Hematopoietic multipotent progenitor cell treated with erythropoietin and hydrocortisone succinate and interleukin-3 and kit ligand, for 15 days (in vitro differentiated cells): ENCODE measurements at places on chromosomes 12 and 14.
A peak's percentile ranks its signal among the peaks of the same experiment; 100 is the strongest.

- DNase-seq: no peak
Observed at GRCh38 chr12:57764662-57765002, 2.2 kb downstream of the CYP27B1 start.

GRCh38 chr14:96252323-96252998 lies 3.5 kb upstream of the BDKRB1 start:
- no peak for DNase-seq

DNA sequence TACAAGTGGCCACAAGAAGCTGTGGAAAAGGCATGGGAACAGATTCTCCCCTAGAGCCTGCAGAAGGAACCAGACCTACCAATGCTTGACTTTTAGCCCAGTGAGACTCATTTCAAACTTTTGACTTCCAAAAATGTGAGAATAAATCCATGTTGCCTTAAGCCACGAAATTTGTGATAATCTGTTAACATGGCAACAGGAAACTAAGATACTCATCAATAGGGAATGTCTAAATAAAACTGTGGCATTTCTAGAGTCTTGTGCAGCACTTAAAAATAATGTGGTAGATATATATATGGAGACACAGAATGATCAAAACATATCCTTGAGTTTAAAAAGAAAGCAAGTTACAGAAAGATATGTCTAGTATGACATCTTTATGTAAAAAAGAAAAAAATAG lies 12.0 kb downstream of the HECTD4 start:
- DNase-seq: no peak

- no peak for DNase-seq
Observed at GRCh38 chr12:120287491-120287890, 4.2 kb downstream of the RNU4-2 start.

DNA sequence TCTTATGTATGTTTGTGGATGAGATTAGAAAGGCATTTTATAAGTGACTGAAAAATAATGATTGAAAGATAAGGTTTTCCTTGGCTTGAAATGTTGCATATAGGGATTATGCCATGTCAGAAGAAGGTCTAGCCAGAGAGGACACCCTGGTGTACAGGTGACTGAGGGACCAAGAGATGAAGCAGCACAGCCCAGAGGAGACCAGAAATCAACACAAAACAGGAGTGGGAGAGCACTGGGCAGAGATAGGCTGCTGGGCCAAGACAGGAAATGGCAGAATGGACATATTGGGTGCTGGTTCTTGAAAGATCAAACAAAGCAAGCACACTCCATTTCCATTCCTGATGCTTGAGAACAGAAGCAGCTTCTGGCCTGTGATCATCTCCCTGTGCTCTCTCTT lies 24.4 kb upstream of the FRMD6 start:
- no peak for DNase-seq

DNA sequence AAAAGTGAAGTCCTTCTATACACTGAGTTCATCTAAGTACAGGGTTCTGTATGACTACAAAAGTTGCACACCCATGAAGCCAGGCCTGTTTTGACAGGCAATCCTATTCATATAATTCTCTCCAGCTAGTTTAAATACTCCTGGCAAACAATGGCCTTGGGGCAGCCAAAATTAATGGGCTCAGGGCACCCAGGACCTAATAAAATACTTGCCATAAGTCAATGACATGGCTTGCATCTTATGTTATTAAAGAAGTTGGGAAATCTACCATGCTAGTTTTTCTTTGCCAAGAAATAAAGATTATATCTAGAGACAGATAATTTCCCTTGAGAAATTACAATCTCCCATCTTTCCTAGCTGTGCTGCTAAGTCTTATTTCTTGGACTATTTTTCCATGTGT lies 11.1 kb upstream of the TMTC1 start:
- DNase-seq: no peak

- no peak for DNase-seq
Observed at GRCh38 chr14:88346048-88346639, 23.1 kb upstream of the KCNK10 start.

DNA sequence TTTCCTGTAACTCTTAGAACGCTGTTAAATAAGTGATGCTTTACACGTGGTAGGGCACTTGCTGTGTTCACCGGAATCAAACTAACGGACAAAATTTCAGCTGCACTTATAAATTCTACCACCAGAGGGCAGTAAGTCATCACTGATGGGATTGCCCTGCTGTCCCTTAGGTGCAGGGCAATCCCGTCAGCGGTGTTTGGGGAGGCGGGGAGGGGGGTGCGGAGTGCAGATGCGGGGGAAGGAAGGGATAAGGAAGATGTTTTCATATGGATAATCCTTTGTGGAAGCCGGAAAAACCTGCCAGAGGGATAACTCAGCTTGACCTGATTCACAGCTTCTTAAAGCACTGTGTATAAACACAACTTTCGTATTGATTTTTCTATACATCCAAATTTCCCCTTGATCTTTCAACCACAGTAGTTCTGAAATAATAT lies 21.7 kb upstream of the SLC10A1 start:
- peak; percentile 75 for DNase-seq

DNA sequence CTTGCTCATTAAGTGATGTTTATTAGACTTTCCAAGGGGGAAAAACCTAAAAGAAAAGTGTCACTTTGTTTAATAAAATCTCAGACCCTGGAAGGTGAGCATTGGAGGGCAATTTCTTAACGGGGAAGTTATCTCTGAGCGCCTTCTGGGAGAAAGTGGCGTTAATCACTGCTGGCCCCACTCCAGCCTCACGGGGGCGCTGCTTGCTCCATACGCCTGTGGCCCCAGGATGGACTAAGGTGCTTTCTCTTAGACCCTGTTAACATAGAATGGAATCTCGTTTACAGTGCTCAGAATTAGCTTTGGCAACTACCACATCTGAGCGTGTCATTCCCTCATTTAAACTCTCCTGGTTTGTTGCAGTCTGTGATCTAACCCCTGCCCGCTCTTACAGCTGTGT lies 16.4 kb upstream of the PRIMA1 start:
- no peak for DNase-seq

DNA sequence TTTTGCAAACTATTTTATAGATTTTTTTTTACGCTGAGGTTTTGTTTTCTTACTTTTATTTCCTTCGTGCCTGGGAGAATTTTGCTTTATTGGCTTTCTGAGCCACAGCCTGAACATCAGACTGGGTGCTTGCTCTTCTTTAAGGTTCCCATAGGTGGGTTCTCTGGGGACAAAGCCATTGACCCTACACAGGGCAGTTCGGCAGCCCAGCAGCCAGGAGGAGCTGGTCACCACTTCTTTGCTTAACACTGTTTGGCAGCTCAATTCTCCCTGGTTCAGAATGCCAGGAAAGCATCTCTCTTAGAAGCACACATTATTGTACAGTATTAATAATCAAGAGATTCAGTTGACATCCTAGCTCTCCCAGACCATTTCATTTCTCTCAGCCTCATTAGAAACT lies 140.8 kb upstream of the NEDD1 start:
- DNase-seq: no peak

- DNase-seq: peak; percentile 37
Observed at GRCh38 chr12:104790296-104791125, 167.6 kb downstream of the SLC41A2 start.

DNA sequence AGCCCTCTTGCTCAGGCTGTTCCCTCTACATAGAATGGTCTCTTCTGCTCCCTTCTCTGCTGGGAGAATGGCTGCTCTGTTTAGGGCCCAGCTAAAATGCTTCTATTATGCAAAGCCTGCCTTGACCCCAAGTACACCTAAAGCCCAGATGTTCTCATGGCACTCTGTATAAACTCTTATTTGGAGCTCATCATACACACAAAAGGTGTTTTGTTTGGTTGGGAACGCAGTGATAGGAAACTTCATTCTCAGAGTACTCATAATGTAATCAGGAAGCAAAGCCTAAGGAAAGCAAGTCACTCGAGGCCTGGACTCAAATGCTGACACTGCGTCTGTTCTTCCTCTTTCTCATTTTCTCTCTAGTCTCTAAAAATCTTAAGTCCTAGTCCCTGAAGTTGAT lies 38.2 kb upstream of the SYCP3 start:
- DNase-seq: no peak

- no peak for DNase-seq
Observed at GRCh38 chr14:72892879-72893635, 844 bp downstream of the DPF3 start.

- no peak for DNase-seq
Observed at GRCh38 chr14:34363733-34364134, 98.3 kb downstream of the SPTSSA start.

- no peak for DNase-seq
Observed at GRCh38 chr12:85310456-85311076, 30.5 kb downstream of the ALX1 start.

GRCh38 chr12:62700091-62700880 lies 233.7 kb downstream of the MON2 start:
- DNase-seq: no peak
